Activated B cell treated with CpG ODN at 0.5 μM for 24 hours (primary cell): ENCODE measurements at places on chromosomes 11 and 22. TPM values are rescaled to one million over a fixed set of nuclear protein-coding genes. Genes with fewer than 3 reads are reported as not detected.

DNA sequence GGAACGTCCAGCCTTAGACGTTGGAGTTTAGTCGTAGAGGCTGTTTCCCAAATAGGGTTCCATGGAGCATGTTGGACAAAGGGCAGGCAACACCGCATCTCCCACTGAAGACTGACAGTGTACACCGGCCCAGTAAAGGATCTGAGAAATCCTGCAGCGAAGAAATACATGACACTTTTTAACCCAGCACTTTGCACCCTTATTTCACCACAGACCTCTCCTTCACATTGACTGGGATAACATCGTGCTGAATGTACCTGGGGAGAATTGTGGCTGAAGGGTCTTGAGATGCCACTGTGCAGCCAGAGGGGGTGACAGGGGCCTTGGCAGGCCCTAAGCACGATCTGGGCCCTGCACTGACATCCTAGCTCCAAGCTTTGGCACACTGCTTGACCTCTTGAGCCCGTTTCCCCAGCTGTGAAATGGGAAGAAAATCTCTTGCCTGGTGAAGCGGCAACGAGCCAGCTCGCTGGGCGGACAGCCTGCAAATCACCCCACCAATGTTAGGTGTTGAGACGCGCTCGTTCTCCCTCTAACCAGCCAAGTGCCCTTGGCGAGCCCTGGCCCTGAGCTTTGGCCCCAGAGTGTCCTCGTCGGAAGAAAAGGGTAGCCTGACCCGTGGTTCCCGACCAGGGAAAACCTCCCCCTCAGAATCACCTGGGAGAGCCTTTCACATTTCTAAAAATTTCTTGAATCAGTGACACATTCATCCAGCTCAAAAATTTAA is 13.4 kb downstream of the CD5 start:
- DNase-seq = no peak
- no peak overlapping the region for H3K27ac ChIP-seq

DNA sequence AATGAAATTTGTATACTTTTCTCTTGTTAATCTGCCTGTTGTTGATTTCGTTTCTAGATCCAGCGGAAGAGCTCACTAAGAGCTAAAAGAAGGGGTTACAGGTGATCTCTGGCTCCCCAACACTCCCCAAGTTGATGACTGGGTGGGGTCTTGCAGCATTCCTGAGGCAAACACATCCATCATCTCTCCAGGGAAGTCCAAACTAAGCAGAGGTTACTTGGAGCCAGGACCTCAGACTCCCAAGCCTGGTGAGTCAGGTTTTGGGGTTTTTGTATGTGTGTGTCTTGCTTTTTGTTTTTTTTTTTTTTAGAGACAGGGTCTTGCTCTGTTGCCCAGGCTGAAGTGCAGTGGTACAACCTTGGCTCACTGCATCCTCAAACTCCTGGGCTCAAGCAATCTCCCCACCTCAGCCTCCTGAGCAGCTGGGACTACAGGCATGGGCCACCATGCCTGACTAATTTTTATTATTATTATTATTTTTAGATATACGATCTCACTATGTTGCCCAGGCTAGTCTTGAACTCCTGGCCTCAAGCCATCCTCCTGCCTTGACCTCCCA is 11.5 kb upstream of the RPS3 start:
- no peak for DNase-seq
- H3K4me3 ChIP-seq = no peak overlapping the region
- H3K4me1 ChIP-seq = peaks cover 4% of the 10 kb centered on the region
- H3K27ac ChIP-seq = no peak overlapping the region
- H3K36me3 ChIP-seq = no peaks in the 10 kb centered on the region

DNA sequence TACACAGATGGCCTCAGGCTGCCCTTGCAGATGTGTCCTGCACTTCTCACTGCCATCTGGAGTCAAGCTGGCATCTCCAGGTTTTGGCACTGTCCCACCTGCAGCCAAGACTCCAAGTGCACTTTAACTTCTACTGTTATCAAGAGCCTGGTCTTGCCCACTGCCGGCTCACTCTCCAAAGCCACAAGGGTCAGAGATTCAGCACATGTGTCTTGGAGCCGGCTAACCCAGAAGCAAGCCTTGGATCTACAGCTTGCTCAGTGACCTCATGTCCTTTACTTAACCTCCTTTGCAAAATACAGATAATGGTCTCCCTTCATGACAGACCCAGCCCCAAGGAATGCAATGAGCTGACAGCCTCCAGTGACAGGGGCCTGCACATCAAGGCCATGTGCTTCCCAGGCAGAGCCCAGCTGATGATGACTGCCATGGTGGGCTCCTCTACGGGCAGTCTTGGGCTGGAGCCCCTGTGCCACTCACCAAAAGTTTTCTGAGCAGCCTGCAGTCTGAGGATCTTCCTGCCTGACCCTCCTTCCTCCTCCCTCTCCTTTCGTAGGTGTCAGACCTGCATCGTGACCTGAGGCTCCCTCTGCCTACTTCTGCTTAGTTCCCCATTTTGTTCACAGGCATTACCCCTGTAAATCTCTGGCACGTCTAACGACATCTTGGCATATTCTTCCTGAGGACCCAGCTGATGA is 9.0 kb downstream of the TP53AIP1 start:
- H3K27me3 ChIP-seq = peaks cover 6% of the 10 kb centered on the region
- no peak overlapping the region for H3K27ac ChIP-seq
- H3K4me1 ChIP-seq = peaks cover 9% of the 10 kb centered on the region
- no peak for DNase-seq
- no peaks in the 10 kb centered on the region for H3K36me3 ChIP-seq

DNA sequence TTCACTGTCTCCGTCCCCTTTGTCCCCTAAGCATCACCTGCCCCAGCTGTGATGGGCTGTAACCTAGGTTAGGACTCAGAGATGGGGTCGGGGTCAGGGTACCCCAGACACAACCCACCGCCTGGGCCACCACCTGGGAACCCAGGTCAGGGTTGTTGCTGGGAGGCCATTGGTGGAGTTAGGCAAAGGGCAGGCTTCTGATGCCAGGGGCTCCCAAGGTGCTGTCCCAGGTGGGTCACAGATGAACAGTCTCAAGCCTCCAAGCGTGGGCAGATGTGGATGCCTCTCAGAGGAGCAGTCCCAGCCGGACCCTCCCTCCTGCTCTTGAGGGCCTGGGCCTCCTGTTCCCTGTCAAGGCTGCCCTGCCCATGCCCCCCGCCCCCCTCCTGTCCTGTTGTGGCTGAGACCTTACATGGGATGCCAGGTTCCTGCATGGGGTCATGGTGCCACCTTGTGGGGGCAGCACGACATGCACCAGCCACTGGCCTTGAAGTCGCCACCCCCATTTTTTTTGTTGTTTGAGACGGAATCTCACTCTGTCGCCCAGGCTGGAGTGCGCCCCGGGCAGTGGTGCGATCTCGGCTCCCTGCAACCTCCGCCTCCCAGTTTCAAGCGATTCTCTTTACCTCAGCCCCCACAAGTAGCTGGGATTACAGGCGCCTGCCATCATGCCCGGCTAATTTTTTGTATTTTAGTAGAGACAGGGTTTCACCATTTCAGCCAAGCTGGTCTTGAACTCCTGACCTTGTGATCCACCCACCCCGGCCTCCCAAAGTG is 12.1 kb downstream of the GATD1 start:
- no peaks in the 10 kb centered on the region for H3K27me3 ChIP-seq
- H3K27ac ChIP-seq = no peak overlapping the region
- peak; percentile 55 for DNase-seq
- H3K36me3 ChIP-seq = peaks cover 68% of the 10 kb centered on the region

DNA sequence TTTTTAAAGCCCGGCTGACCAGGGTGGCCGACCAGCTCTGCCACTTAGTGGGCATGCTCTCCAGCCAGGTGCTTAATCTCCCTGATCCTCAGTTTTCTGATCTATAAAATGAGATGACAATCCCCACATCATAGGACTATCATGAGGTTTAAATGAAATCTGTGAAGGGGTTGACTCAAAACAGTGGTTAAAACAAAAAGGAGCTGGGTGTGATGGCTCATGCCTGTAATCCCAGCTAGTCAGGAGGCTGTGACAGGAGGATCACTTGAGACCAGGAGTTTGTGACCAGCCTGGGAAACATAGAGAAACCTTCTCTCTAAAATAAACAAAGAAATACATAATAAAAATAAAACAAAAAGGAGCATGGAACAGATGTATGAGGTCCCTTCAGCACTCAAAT is 3.6 kb upstream of the C11orf86 start:
- H3K4me1 ChIP-seq = no peaks in the 10 kb centered on the region
- H3K27ac ChIP-seq = no peak overlapping the region
- no peak for DNase-seq

DNA sequence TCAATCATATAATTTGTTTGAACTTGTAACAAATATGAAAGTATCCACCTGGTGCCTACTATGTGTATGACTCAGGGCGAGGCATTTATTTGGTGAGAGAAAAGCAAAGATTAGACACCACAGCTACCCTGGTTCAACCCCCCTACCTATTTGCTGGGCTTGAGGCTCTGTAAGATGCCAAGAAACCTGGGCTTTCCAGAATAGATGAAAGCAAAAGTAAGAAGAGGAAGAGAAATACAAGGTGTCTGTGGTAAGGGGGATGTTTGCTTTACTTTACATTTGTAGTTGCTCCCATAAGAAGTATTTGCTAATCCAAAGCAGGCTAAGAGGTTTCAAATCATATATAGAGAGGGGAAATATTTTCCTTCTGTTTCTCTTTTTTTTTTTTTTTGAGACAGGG is 61.7 kb downstream of the DDI1 start:
- no peaks in the 10 kb centered on the region for H3K27me3 ChIP-seq
- H3K4me3 ChIP-seq = no peak overlapping the region
- H3K36me3 ChIP-seq = no peaks in the 10 kb centered on the region
- DNase-seq = no peak

DNA sequence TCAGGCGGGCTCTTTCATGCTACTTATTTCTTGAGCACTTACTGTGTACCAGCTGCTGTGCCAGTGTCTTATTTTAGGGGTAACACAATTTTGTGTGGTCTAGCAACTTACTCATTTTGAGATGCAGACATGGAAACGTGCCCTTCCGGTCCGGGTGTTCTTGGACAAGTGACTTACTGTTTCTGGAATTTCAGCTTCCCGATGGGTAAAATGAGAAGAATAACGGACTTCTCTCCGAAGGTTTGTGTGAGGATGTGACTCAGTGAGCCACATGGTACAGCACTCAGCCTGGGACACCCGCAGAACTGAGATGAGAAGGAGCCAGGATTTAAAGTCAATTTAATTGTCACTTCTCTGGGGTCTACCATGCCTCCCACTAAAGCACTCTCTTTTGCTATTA is 114.5 kb upstream of the SYT13 start:
- DNase-seq = no peak
- H3K36me3 ChIP-seq = no peaks in the 10 kb centered on the region
- no peaks in the 10 kb centered on the region for H3K4me1 ChIP-seq
- H3K4me3 ChIP-seq = no peak overlapping the region
- H3K27me3 ChIP-seq = peaks cover 9% of the 10 kb centered on the region
- H3K27ac ChIP-seq = no peak overlapping the region

DNA sequence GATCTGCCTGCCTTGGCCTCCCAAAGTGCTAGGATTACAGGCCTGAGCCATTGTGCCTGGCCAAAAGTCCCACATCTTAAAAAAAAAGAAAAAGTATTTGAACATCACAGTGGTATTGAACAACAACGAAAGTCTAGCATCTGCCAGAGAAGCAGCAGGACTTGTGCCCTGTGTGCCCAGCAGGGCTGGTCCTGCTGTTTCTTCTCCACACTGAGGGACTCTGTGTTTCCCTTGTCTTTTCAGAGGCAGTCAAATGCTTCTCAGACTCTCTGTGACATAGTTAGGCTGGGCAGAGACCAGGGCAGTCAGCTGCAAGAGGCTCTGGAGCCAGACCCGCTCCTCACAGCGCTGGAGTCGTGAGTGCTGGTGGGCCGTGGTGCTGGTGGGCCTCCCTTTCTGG is 56.2 kb downstream of the SBF1 start:
- no peaks in the 10 kb centered on the region for H3K4me1 ChIP-seq
- no peaks in the 10 kb centered on the region for H3K27me3 ChIP-seq
- H3K36me3 ChIP-seq = peaks cover 84% of the 10 kb centered on the region
- H3K4me3 ChIP-seq = no peak overlapping the region
- no peak overlapping the region for H3K27ac ChIP-seq

Gene TTC9C
- total RNA-seq = 35.5 and 44.0 TPM in 2 replicates

Gene SLC22A6
- total RNA-seq = not detected in 2 replicates

Gene BATF2
- 0.07 and 0.24 TPM in 2 replicates for total RNA-seq

Gene FAM83F
- total RNA-seq = 0.02 and 0.13 TPM in 2 replicates

Gene WNT11
- total RNA-seq = 0.16 and 0.37 TPM in 2 replicates

Gene ROM1
- 0.89 and 2.6 TPM in 2 replicates for total RNA-seq

Gene KRTAP5-9
- total RNA-seq = 0.37 and 0.53 TPM in 2 replicates
